ENCODE measurements at places on chromosomes 11 and 22.

DNA sequence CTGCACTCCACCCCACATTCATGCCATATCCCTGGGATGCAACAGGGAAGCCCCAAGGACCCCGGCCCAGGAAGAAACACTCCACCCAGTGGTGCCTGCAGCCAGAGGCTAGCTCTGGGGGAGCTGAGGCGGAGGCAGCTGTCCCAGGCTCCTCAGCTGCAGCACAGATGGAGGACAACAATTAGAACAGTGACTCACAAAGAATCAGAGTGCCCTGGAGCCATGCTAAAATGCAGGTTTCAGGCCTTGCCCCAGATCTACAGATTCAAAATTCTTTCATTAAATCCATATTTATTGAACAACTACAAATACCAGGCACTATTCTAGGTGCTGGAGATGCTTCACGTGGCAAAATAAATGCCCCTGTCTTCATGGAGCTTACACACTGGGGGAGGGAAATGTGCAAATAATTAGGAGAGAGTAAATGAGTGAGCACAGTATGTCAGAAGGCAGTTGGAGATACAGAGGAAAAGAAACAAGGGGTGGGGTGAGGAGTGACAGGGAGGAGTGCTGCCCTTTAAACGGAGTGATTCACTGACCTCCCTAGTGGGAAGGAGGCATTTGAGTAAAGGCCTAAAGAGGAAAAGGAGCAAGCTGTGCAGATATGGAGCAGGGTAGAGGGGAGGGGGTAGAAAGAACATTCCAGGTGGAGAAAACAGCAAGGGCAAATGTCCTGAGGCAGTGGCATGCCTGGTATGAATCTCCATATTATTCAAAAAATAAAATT is 73.3 kb upstream of the CSNK2A3 start:
- DNase-seq = no peak

DNA sequence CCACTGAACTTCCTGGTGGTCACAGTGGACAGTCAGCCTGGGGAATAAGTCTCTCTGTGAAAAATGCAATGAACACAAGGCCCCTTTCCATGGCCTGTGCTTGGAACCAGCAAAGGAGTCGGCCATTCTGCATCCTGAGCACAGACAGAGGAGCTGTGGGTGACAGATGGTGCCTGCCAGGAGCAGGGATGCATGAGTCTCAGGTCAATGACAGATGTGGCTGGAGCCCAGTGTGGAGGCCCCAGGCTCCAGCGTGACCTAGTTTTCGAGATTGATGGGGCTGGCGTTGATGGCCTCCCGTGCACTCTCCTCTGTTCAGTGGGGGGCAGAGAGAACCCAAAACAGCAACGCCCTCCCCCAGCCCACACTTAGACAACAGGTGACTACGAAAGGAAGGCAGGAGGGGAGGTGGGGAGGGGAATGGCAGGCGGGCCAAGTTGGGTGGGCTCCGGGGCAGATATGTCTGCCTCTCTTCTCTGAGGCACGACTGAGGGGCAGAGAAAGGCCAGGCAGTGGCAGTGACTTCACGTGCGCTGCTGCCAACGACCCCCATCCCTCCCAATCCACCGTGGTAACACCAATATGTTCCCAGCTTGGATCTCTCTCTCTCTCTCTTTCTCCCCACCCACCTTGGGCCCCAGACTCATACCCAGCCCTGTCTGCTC is 34.4 kb upstream of the CD5 start:
- no peak for DNase-seq

GRCh38 chr11:64013141-64013896 is 22.4 kb upstream of the FLRT1 start:
- no peak for DNase-seq

DNA sequence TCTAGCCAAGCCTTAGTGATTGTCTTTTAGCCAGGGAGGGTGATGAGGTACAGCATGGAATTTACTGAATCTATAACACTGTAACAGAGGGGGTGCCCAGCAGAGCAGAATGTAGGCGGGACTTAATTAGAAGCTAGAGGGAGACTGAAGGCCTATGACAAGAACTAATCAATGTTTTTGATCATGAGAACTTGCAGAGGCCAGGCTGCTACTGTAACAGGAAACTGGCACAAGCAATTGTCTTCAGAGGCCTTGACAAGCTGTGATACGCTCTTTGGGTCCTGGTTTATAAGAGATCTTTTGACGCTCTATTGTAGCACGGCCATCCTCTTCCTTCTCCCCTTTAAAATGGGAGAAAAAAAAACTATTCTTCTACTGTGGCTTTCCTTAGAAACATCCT is 1297.3 kb downstream of the JRKL start:
- DNase-seq = no peak

- DNase-seq = peak; percentile 35
Measured at GRCh38 chr11:87036756-87037449, 831 bp upstream of the TMEM135 start.

- DNase-seq = no peak
Measured at GRCh38 chr11:34970033-34970432, 53.6 kb downstream of the PDHX start.

Measured in retinal pigment epithelial cell (primary cell).